ENCODE measurements at places on chromosomes 2 and 18.

- peak; percentile 25 for DNase-seq
Observed at GRCh38 chr18:79609841-79610281, 69.7 kb upstream of the CTDP1 start.

DNA sequence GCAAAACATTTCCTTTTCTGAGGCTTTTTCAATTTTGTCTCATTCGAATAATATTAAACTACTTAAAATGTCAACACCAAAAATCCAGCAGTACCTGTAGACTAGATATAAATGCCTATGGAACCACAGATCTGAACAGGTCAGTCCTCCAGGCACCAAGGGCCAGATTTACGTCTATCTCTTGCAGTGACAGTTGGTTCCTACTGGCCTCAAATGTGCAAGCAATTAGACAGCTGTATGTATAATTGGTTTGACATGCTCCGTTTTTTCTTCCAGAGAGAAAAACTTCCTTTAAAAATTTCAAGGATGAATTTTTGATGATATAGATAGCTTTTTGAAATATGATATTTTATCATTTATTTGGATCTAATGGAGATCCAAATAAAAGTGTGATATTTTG is 443.8 kb upstream of the POU3F3 start:
- no peak for DNase-seq

GRCh38 chr2:49830846-49831245 is 676.5 kb upstream of the FSHR start:
- no peak for DNase-seq

GRCh38 chr2:223712642-223713041 is 110.5 kb upstream of the SCG2 start:
- DNase-seq, result no peak

- DNase-seq, result no peak
Observed at GRCh38 chr2:50397992-50398765, 633.8 kb downstream of the NRXN1 start.

- no peak for DNase-seq
Observed at GRCh38 chr2:209476367-209477208, 52.7 kb downstream of the MAP2 start.

DNA sequence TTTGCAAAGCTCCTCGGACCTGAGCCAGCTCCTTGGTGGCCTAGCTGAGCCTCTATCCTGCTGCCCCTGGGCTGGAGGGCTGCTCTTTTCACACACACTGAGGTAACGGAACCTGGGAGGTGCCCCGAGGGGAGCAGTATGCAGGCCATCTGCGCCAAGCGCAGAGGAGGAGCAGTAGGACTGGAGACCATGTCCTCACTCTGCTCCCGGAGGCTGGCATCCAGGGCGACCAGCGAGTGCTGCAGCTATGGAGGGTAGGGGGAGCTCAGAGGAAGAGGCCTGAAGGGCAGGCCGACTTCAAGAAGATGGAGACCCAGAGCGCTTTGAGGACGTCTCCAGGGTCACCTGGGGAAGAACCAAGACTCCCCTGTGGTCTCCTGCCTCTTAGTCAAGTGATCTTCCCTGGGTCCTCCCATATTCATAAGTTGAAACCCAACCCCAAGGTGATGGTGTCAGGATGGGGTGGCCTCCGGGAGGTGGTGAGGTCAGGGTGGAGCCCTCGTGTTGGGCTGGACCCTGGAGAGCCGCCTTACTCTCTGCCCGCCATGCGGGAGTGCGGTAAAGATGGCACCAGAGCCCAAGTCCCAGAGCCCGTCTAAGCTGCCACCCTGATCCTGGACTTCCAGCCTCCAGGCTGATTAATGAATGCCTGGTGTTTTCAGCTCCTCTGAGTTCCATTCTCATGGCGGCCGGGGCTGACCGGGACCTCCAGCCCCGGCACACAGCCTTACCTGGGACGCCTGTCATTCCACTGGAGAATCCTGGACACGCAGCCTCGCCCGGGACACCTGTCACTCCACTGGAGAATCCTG is 160.7 kb downstream of the NDUFA10 start:
- no peak for DNase-seq

- no peak for DNase-seq
Observed at GRCh38 chr18:32450874-32451273, 19.8 kb downstream of the GAREM1 start.

GRCh38 chr2:135066710-135067109 is 14.6 kb downstream of the RAB3GAP1 start:
- no peak for DNase-seq

- no peak for DNase-seq
Observed at GRCh38 chr2:231399046-231399852, 3.7 kb downstream of the B3GNT7 start.

- DNase-seq, result no peak
Observed at GRCh38 chr2:52931660-52932059, 835.9 kb upstream of the CHAC2 start.

- no peak for DNase-seq
Observed at GRCh38 chr2:64262071-64262470, 117.9 kb upstream of the PELI1 start.

DNA sequence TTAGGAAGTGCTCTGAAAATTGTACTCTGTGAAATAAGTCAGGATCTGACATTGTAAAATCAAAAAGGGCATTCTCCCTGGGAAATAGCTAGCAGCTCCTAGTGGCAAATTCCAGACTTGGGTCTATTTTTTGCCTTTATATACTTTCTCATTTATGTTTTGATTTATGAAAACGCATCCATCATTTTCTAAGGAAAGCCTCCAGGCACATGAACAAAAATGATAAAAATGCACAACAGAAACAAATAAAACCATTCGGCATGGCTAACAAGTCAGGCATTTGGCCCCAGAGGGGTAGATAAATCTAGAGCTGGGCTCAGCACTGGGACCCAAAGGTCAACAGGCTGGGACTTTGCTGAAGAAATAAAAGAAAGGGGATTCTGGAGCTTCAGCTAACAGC is 167.0 kb downstream of the BCL11A start:
- DNase-seq, result no peak

- DNase-seq, result no peak
Observed at GRCh38 chr2:166725927-166726924, 162.1 kb upstream of the XIRP2 start.

GRCh38 chr2:106130251-106130998 is 63.7 kb downstream of the UXS1 start:
- DNase-seq, result no peak

- no peak for DNase-seq
Observed at GRCh38 chr18:58387716-58388115, 241.2 kb downstream of the ALPK2 start.

DNA sequence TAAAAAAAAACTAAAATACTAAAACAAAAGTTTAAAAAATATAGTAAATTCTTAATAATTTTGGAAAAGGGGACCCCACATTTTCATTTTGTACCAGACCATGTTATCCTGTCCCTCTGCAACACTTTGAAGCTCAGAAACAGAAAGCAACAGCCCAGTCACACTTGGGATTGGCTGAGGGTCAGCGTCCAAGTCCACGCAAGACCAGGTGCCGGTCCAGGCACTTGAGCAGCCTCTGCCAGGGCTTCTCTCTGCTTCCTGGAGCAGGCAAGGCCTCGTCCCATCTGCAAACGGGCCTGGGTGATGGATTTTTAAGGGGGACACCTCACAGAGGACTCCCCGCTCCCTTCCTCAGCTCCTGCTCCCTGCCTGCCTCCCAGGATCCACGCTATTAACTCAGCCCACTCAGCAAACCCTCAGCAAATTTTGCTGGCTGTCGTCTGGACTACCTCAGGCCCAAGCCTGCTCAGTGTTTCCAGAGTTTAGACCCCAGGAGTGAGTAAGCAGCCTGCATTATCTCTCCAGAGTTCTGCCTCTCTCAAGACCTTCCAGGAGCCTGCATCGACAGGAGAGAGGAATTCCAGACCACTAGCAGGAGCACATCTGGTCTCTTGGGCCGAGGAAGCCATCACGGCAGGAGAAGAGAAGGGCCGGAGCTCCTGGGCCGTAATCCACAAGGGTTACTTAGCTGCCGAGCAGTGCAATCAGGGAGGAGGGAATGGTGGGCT is 88.7 kb upstream of the STPG4 start:
- no peak for DNase-seq

GRCh38 chr2:179036353-179036905 is 13.5 kb downstream of the CCDC141 start:
- DNase-seq, result no peak

DNA sequence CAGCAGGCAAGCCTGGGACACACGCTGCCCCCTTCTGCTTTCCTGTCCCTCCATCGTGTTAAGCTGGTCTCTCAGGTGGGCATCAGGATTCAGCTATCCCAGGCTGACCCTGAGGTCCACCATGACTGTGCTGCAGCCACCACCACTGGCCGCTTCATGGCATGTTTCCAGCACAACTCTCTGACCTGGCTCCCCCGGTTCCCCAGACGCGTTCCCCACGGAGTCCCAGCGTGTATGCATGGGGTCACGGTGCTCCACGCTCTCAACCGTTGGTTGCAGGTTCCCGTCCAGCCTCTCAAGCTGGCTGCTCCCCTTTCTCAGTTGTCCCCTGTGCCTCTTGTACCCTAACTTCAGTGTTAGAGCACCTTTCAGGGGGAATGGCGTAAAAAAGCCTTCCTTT is 20.3 kb downstream of the HPCAL1 start:
- DNase-seq, result no peak

GRCh38 chr2:203937788-203938187 is 1.2 kb downstream of the ICOS start:
- DNase-seq, result no peak

- no peak for DNase-seq
Observed at GRCh38 chr18:74534150-74534969, at the start of gene CNDP1. CNDP1 (plus strand) TSS chr18:74534500; CDS start chr18:74534668, 168 bp downstream.

GRCh38 chr2:11896386-11896785 is 150.0 kb downstream of the LPIN1 start:
- DNase-seq, result no peak

DNA sequence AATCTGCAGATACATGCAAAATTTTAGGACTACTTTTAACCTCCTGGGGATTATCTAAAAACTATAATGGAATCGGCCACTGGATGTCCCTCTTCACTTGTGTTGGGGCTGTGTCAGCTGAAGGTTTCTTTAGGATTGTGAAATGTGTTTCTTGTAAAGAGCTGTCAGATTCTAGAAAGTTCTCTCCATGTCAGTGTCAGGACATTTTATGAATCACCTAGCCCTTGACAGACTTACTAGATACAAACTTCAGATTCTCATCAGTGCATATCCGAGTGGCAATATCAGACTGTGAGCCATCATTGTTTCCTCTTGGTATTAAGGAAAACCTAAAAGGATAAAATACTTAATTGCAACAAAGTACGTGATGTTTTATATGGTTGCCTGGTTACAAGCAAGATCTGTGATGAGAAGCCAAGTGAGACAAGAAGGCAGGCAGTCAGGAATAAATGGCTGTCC is 107.3 kb downstream of the CPS1 start:
- no peak for DNase-seq

- peak; percentile 34 for DNase-seq
Observed at GRCh38 chr2:85580206-85580605, 2.8 kb downstream of the VAMP8 start.

GRCh38 chr2:186612026-186612425 is 22.2 kb downstream of the ITGAV start:
- DNase-seq, result no peak

GRCh38 chr2:236541008-236541562 is 28.5 kb upstream of the ACKR3 start:
- no peak for DNase-seq

- DNase-seq, result no peak
Observed at GRCh38 chr2:16096962-16097361, 156.6 kb downstream of the MYCN start.

Measured in lower lobe of right lung (tissue), 2 donors.